ENCODE measurements at places on chromosomes 3 and 15.

GRCh38 chr3:126746395-126747177 is 42.5 kb downstream of the CHCHD6 start:
- DNase-seq: no peak

- DNase-seq: no peak
These were observed 103.6 kb upstream of the ICE2 start for GRCh38 chr15:60582370-60583036.

- DNase-seq: no peak
These were observed 19.3 kb downstream of the IQSEC1 start for GRCh38 chr3:13053893-13054292.

DNA sequence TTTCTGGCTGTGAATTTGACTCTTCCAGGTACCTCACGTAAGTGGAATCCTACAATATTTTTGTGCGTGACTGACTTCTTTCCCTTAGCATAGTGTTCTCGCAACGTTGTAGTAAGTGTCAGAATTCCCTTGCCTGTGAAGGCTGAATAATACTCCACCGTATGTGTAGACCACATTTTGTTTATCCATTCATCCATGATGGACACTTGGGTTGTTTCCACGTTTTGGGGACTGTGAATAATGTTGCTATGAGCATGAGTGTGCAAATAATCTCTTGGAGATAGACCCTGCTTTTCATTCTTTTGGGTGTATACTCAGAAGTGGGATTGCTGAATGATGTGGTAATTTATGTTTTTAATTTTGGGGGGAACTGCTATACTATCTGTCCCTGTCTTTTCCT is 82.2 kb downstream of the APBA2 start:
- no peak for DNase-seq

DNA sequence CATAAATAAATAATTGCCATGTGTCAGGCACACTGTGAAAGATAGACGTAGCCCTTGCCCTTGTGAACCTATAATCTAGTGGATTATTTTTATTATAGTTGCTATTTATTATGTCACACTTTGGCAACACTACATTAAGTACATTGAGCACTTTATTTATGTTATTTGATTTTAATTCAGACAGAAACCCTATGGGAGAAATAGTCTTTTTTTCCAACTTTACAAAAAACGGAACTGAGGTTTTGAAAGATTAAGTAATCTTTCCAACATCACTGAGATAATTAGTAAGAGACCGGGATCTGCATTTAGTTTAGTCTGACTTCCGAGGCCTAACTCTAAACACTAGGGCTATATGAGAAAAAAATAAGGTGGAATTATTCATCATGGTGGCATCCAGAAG is 2.8 kb upstream of the FILIP1L start:
- no peak for DNase-seq

DNA sequence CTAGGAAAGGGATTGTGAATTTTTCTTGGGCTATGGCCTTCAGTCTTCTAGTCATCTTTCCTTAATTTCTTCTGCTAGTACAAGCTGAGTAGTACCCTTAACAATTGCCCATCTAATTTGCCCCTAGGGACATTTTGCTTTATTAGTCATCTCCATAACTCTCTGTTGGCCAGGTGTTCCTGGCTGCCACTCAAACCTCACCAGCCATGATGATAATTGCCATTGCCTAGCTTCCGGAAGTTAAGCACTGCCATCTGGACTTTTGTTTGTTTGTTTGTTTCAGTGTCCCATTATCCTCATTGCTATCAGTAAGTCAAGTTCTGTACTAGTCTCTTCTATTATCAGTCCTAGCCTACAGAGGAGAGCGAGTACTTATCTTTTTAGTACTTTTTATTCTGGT is 36.6 kb upstream of the UBL7 start:
- no peak for DNase-seq

GRCh38 chr3:24730173-24730572 is 235.5 kb upstream of the THRB start:
- DNase-seq: no peak

- DNase-seq: no peak
These were observed 79.9 kb downstream of the MYH15 start for GRCh38 chr3:108430540-108430939.

DNA sequence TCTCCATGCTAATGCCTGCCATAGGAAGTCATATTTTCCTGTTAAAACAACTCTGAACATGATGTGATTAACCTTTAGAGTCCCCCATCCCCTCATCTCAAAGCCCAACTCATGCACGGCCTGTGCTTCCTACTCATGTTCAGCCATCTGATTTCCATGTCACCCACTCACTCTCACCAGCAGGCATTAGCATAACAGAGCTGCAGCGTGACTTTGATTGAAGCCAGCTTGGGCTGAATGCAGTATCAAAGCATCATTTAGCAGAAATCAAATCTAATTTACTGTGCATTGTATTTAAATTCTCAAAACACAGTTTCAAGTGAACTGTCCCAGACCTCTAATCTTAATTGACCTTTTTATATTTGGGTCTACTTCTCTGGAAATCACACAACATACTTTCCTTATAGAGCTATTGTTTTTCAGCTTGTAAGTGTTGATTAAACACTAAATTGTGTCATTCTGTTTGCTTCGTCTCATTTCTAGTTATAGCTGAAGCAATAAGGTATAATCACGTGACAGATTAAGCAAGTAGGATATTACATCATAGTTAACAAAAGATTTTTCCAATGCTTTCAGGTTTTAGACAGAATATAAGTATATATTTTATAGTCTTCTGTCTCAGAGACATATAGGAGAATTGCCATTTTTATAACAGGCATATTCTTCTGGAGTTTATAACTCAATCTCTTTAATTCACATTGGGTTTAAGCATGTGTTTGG is 501.5 kb downstream of the ROBO2 start:
- DNase-seq: no peak

GRCh38 chr15:27937851-27938250 is 161.3 kb downstream of the OCA2 start:
- no peak for DNase-seq

- no peak for DNase-seq
These were observed 5.6 kb downstream of the GREM1 start for GRCh38 chr15:32723171-32723948.

- DNase-seq: no peak
These were observed 22.1 kb downstream of the CAPN7 start for GRCh38 chr3:15228147-15228546.

DNA sequence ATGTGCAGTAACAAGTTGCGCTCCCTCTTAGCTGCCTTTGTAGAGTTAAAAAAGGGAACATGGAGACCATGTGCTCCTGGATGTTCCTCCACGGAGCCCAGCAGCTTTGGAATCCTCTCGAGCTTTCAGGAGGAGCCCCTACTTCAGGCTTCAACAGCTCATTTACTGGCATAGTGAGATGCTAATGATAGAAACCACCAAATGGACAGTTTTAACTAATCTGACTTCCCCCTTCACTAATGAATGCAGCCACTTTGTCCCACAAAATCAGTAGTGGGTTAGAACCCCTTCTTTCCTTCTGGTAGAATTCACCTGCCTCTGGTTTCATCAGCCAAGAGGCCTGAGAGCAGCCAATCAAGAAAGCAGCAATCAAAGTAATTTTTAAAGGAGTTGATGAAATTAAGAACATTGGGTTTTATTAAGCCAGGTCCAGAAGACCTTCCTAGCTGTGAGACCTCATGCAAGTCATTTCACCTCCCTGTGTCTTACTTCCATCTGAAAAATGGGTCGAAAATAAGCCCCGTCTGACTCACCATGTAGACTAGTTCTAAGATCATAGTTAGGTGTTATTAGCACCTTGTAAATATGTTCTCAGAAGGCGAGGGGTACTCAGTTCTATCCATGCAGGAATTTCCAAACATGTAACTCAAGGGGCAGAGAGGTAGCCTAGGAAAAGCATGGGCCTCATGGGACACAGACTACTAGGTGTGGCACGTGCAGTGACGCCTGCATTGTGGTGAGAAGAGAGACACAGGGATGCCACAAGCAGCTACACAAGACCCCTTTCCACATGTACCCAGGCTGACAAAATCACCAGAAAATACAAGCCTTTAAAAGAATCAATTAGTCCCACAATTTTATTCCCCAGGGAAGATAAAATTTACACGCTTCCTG is 179.7 kb upstream of the LPP start:
- DNase-seq: no peak

DNA sequence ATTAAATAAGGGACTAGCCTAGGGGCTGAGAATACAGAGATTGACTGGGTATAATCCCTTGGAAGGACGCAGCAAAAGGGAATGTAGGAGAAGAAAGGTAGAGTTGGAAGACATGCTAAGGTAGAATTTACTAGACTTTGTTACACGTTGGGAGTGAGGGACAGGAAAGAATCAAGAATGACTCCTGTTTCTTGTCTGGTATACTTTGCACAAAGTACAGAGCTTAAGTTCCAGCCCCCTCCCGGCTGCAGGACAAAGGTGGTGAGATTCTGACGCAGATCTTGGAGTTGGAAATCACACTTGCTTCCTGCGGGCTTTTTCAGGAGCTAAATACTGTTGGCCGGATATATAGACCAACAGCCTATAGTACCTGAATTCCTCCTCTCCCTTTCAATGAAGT is 895 bp downstream of the HYKK start:
- no peak for DNase-seq

- no peak for DNase-seq
These were observed 147.6 kb downstream of the IL20RB start for GRCh38 chr3:137105277-137105977.

GRCh38 chr15:70558406-70559264 is 204.7 kb downstream of the UACA start:
- no peak for DNase-seq

GRCh38 chr3:50436114-50436674 is 67.2 kb downstream of the CACNA2D2 start:
- peak; percentile 62 for DNase-seq

DNA sequence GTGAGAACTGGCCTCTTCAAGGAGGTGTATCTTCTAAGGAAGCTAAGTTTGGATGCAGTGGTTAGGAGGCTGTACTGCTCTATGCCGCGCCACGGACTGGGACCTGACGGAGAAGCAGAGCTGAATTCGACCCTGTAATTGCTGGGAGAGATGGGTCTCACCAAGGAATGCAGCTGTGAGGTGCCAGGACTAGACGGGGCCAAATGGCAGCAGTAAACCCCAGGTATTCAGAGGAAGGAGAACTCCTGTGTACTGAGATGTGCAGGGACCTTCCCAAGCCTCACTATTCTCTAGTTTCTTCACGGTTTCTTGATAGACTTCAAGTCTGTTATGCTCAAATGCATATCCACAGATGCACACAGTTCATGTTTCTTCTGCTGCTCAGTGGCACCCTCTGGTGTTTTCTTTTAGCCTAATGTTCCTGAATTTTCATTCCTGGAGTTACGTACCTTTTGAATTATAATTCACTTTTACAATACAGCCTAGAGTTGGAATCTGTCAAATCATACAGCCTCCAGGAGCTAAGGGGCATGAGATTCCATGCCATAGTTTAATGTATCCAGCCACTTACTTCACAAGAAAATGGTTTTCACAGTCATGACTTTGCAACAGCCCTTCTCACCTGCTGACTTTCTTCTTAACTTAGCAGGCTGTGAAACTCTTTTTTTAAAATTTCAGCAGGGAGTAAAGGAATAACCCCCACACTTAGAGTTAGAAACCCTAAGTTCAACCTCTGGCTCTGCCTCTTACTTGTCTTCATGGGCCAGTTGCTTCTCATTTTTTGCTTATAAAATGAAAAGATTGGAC is 61.8 kb downstream of the GLDN start:
- DNase-seq: no peak

DNA sequence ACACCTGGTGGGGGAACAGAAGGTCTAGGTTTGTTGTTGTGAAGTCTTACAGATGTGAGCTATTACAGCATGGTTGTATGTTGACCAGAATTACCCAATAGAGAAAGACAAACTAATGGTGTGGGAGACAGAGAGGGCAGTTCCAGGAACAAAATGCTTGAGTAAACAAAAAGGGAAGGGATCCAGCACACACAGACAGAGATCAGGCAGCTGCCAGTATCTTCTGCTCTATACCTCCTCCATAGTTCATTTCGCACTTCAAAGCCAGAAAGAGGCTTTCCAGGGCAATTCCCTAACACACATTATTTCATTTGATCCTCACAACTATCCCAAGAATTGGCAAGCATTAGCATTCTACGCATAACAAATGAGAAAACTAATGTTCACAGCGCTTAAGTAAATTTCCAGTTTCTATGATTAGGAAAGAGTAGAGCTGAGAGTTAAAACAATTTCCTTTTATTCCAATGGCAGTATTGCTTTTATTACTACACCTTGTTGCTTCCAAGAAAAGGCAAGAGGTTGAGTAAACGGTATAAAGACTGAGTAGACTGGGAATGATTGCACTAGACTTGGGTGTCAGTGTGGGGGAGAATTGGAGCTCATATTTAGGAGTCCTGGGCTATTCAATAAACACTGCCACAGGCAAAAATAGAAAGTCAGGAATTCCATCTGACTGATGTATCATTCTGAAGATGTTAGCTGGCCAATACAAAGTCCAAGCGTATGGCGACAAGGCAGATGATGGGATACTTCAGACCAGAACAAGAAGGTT is 39.7 kb upstream of the ZNF280D start:
- no peak for DNase-seq

- no peak for DNase-seq
These were observed 79.9 kb downstream of the IGF1R start for GRCh38 chr15:98728082-98728810.

GRCh38 chr3:108292450-108292849 is 3.9 kb upstream of the HHLA2 start:
- DNase-seq: no peak

DNA sequence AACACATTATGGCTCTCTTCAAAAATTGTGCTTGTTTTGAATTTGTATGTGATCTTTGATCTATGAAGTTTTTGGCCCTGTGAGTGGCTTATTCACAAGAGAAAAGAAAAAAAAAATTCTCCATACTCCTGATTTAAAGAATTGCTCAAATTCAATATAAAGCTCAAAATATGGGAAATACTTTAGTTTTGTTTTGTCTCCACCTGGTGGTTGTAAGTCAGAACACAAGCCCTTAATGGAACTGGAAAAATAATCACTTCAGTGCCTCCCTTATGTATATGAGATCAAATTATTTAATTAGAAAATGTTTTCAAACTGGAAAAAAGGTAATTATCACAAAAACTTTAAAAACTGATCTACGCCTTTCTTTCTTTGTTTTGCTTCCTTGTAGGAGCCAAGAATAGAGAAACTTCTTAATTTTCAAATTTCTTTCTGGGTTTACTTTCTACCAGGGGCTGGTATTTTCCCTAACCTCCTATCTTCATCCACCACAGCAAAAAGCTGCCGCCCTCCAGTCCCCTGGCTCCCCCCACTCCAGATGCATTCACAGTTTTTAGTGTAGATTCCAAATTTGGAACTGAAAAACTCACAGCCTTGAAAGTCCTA is 50.6 kb downstream of the SERP1 start:
- no peak for DNase-seq

- DNase-seq: no peak
These were observed 130.1 kb upstream of the PRICKLE2 start for GRCh38 chr3:64355401-64355807.
